ENCODE measurements at places on chromosomes 11 and 22.

DNA sequence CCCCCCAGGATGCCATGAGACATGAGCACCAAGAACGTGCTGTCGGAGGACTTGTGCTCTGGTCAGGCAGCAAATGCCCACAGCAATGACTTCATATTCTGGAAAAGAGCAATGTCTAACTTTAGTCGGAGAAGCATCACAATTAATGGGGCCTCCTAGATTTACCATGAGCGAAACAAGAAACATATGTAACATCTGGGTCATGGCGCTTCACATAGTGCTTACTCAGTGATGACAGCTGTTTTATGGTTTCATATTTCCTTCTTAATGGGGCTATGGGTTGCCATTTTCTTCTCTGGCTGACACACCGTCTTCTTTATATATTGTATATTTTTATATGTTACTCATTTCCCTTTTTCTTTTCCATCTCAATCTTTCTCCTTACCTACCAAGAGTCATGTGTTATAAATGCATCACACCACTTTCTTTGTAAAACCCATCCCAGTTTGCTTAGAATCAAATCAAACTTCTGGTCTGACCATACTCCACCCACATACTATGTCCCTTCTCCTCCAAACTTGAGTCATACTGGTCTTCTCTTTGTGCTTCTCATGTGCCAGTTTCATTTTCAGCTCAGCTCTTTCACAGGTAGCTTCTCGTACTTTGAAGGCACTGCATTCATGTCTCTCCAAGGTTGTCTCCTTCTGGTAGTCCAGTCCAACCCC lies 9.4 kb upstream of the CASP12 start:
- no peak for DNase-seq

- no peak for DNase-seq
Measured at GRCh38 chr22:32964411-32965057, 93.6 kb downstream of the SYN3 start.

GRCh38 chr11:132831272-132831671 lies 701.0 kb downstream of the OPCML start:
- no peak for DNase-seq

DNA sequence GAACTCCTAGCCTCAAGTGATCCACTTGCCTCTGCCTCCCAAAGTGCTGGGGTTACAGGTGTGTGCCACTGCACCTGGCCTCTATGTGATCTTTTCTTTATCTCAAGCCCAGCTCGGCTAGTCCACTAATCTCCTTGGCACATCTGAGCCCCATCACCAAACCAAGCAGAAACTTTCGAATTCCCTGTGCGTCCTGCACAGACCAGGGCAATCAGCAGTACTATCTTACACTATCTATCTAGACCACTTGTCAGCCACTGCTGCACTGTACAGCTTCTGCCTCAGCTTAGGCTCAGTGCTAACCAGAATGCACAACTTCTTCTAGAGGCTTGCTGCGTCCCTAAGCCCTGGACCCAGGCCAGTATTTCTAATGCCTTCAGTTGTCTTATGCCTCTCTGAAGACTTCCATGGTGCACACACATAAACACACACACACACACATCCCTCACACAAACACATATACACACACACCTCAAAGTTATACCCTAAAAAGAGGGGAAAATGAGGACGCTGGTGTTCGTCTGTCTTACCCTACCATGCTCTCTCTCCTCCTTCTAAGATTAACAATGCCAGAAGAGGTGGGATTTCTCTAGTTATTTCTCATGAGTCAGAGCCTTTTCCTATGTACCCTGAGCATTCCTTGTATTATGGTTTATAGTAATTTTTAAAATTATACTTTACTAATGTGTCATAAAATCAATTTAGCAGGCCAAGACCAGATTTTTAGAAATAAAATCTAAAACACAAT lies 59.3 kb upstream of the FAM181B start:
- no peak for DNase-seq

DNA sequence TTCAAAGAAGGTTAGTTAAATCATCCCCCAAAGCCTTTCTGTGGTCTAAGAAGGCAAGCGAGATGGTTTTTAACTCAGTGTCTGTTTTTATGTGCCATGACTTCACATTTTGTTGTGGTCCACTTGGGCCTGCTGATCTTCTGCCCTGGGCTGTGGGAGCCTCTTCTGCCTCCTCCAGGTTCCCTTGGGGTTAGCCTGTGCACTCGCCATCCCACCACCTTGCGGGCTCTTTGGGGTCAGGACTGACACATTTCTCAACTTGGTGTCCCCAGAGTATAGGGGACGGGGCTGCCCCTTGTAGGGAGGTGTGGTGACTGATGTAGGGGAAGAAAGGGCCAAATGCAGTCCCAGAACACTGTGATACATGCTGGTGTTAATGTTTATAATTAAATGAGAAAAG lies 207.0 kb downstream of the TBC1D22A start:
- DNase-seq: no peak

- DNase-seq: no peak
Measured at GRCh38 chr11:32462011-32462690, 26.8 kb upstream of the WT1 start.

DNA sequence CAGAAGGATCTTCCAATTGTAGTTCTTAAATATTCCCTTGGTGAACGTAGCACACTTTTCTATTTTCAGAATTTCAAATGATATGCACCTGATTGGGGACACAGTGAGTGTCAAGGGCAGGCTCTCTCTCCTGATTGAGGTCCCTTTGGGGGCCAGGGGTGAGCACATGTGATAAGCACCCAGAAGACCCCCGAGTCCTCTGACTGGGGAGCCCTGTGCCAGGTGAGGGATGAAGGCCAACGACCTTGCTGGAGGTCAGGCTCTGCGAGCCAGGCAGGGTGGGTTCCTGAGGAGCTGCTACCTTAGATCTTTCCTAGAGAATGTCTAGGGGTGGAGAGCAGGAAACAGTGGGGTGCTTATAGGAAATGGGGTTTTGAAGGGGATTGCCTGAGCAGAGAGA lies 1253.9 kb downstream of the BRD1 start:
- DNase-seq: no peak

DNA sequence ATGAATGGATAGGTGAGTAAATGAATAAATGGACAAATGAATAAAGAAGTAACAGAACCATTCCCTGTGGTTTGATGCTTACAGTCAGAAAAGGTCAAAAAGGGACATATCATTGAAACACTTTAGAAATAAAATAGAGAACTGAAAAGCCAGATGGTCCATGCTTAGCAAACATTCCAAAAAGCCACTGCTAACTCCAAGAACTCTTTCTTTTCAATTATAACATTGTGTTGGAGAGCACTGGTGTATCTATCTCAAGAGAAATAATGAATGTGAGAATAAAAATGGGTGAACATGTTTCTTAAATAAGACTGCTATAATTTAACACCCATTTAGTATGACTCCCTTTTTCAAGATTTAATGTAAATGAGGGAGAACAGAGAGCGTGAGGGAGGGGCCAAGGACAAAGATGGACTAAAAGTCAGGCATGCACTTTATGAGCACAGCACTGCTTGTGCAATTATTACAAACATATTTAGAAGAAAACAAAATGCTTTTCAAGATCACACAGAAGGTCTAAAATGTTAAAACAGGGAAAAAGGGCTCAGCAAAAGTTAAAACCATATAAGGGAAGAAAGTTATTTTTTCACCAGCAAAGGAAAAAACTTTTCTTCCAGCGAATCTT lies 224.3 kb upstream of the PITPNB start:
- no peak for DNase-seq

DNA sequence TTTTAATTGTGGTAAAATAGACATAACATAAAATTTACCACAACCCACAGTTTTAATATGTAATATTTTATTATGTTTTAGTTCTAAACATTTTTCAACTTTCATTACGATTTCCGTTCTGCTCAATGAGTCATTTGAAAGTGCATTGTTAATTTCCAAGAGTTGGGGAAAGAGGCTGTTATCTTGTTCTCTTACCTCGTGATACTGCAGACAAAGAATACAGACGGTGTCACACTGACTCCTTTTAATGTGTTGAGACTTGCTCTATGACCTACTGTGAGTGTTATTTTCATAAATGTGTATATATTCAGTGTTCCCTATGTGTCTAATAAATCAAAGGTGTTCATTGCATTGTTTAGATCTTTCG lies 10.8 kb upstream of the RAC2 start:
- DNase-seq: no peak

DNA sequence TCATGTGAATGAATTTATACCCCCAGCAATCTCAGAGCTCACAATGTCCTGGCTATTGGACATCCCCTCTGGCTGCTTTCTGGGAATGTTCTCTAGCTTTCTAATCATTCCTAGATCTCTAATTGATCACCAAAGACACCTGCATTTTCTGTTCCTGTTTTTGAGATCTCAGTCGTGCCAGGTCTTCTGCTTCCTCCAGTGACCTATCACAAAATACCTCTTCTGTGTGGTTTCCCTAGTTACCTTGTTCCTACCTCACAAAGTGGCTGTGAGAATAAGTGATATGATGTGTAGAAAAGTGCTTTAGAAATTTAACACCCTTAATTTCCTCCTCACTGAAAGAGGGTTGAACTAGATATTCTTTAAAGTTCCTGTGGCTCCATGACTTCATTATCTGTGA lies 92.2 kb downstream of the LUZP2 start:
- DNase-seq: no peak

All from activated CD4-positive, CD25-positive, alpha-beta regulatory T cell (primary cell).